Activated T-cell treated with anti-CD3 and anti-CD28 coated beads, Interleukin-2, amount 50 U/mL, for 24 hours (primary cell): ENCODE measurements at places on chromosomes 12 and 14.

DNA sequence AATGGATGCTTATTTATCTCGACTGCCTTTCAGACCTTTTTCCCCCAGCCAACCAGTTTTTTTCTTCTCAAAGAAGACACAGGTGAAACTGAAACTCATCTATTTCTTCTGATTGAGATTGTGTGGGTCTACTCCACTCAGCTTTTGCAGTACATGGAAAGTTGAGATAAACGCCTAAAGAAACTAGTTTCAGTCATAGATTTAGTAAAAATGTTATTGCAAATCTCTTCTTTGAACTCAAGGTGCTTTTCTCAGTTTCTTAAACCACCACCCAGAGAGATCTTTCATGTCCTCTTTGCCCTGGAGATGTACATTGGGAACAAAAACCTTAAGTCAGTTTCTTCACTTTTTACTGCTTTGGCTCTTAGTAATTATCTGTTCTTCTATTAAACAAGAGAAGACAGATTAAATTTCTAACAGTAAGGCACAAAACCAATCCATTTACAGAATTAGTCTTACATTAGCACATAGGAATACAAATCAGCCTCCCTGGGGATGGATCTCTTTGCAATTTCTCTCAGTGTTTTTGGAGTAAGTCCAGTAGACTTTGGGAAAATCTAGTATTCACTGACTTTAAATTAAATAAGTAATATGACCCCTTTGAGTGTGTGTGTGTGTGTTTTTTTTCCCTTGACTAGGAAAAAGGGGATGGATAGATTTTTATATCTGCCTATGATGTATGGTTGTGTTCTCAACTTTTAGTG, 11.6 kb downstream of the FBXW8 start:
- no peak for DNase-seq

DNA sequence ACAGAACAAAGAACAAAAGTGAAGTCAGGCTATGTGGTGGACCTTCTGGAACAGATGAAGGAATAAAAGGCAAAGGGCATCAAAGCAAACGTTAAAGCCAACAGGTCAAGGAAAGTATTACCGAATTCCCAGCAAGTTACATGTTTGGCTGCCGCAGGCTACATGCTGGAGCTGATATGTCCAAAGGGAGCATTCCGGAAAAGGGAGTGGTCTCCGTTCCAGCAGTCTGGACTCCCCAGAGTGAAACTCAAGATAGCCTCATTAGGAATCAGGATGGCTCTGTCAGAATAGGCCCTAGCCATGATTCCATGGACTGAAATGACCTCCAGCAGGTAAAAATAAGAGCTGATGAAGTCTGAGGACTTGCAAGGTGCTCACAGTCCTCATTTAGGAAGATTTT, 379.8 kb upstream of the PRICKLE1 start:
- no peak for DNase-seq

GRCh38 chr14:73661872-73662271, 17.1 kb downstream of the DNAL1 start:
- DNase-seq, result no peak

- DNase-seq, result no peak
Observed at GRCh38 chr12:41507286-41507685, 319.2 kb downstream of the PDZRN4 start.

DNA sequence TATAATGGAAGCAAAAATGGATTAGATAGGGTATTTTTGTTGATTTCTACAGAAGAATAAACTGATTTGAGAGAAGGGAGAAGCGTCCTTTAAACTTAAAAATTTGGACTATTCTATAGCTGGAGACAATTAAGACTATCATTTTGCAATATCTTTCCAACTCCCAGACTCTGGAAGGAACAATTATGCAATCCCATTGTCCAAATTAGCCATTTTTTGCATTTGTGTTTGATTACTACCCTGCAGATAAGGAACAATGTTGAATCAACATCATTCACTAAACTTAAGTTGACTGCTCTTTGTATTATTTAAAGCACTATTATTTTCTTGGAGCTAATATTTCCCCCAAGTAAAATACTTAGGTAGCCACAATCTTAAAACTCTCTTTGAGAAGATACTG, 34.8 kb upstream of the SELPLG start:
- no peak for DNase-seq

DNA sequence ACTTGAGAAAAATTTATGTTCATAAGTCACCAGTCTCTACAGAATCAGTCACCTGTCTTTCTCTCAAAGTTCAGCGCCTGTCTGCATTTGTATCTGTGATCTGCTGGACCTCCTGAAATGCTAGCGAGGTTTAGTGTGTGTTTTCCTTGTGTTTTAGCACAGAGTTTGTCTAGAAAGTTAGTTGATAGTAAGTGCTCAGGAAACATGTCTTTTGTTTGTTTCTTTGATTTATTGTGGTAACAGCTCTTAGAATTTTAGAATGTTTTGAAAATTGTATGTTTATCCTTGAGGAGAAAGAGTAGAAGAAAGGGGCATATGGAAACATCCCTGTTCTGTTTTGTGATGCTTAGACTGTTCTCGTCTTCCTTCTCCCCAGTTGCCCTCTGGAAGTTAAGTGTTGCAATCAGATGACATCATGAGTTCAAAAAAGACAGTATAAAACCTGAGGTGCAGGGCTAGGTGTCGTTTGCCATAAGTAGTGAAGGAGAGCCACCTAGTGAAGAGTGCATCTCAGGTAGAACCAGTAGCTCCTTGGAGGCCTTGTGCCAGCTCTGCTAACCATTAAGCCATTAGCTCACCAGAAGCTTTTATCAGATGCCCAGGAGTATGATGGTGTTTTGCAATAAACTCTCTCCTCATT, 44.8 kb downstream of the FBXW8 start:
- no peak for DNase-seq

DNA sequence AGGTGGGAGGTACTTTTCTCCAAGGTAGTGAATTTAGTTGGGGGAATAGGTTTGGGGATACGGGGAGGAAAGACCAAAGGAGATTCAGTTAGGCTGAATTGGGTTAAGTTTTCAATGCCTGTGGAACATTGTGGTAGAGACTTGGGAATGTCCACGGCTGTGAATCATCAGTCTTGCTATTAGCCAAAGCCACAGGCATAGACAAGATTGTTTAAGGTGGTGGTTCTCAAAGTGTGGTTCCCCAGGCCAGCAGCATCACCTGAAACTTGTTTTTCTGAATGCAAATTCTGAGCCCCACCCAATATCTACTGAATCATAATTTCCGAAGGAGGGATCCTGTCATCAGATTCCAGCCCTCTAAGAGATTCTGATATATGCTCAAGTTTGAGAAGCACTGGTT, 316.2 kb downstream of the EGLN3 start:
- no peak for DNase-seq

- no peak for DNase-seq
Observed at GRCh38 chr12:19792028-19792427, 352.7 kb downstream of the AEBP2 start.

DNA sequence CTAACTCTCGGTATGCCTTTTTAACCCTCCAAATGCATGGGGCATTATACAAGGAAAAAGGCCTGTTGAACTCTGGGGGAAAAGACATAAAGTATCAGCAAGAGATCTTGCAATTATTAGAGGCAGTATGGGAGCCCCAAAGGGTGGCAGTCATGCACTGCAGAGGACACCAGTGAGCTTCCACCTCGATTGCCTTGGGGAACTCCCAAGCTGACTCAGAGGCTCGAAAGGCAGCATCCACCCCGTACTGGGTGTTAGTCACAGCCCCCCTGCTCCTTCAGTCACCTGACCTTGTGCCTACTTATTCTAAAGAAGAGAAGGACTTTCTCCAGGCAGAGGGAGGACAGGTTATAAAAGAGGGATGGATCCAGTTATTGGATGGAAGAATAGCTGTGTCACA, 781.4 kb upstream of the TMEM132C start:
- DNase-seq, result no peak

DNA sequence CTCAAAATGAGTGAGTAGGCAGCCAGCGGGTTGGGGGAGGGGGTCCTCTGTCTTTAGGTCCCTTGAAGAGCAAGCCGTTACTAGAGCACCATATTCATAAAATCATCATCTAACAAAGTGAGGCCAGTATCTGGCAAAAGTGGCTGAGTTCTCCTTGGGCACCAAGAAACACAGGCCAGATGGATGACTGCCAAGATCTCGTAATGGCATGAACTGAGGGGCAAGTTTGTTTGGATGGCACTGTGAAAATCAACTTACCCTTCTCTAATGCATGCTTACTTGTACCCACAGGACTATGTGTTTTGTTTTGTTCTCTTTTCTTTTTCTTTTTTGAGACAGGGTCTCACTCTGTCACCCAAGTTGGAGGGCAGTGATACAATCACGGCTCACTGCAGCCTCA, 41.6 kb downstream of the GNPTAB start:
- no peak for DNase-seq

DNA sequence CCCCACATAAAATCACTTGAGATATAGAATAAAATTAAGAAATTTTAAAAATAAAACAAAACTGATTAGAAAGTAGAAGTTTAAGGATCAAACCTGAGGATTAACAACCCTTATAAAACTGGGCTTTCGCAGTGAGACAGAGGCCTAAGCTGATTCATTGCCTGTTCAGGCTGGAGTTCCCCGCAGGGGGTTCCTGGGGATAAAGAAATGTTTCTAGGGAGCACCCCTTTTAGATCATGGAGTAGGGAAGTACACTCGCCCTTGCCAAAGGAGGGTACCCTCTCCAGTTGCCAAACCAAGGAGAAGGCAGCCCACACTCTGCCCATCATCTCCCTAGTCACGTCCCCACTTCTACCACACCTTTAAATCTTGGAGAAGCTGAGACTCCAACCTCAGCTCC, 6.8 kb downstream of the GLIPR1 start:
- DNase-seq, result no peak

DNA sequence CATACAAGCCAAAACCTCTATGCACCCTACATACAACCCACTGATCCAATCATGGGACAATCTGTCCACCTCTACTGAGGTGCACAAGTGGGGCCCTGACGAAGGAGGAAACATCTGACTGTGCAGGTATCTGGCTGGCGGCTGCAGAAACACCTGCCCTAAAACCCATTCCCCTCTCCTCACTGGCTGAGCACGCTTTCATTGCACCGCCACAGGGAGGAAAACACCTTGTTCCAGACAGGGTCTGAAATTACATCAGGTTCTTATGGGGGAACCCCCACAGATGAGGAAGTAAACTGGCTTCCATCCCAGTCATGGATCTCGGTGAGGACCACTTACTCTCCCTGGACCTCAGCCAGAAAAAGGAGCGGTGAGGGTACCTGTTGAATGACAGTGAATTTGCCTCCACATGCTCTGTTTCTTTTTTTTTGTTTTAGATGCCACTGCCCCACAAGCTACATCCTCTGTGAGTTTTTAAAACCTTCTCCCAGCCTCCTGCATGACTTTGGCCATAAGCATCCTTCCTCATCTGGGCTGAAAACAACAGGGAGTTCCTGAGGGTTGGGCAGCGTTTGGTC, 23.8 kb upstream of the DGLUCY start:
- DNase-seq, result no peak

DNA sequence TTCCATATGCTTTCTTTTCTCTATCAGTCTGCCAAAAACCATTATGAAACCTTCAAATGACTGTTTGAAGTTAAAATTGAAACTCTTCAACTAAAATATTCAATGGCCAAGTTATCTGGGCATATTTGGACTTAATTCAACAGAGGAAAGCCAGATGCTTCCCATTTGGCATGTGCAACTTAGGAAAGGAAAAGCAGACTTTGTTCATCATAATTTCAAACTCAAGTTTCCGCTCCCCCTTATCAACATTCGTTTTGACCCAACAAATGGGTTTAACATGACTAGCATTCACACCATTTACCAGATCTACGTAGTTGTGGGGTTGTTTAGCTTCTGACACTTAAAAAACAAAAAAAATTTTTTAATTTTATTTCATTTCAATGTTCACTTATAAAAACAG, 75.7 kb downstream of the PLEKHG7 start:
- no peak for DNase-seq

- no peak for DNase-seq
Observed at GRCh38 chr14:41298328-41298690, 308.4 kb upstream of the LRFN5 start.

DNA sequence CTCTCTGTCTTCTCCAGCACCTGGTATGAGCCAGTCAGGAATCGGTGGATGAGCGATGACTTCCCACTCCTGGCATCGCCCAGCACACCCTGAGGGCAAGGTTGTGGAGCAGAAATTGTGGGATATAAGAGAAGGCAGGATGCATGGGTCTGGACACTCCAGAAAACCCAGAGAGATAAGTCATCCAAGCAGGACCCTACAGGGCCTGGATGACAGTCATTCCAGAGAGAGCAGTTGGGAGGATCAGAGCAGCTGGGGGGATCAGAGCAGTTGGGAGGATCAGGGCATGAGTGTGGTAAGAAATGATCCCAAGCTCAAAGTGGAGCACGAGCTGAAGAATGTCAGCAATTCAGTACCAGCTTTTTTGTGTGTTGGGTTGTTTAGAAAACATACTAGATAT, 4.0 kb downstream of the AGAP2 start:
- DNase-seq, result no peak

GRCh38 chr12:11477110-11477509, 81.7 kb upstream of the PRB2 start:
- DNase-seq, result no peak

- no peak for DNase-seq
Observed at GRCh38 chr12:38162708-38163441, 153.7 kb upstream of the ALG10B start.

GRCh38 chr12:17793854-17794253, 296.1 kb downstream of the RERGL start:
- DNase-seq, result no peak

GRCh38 chr14:75981426-75982265, at the start of gene TGFB3:
Gene TGFB3, minus strand, starts transcription at chr14:75981995. Its CDS starts 1,102 bp downstream, at chr14:75980893.
- DNase-seq, result peak; percentile 45

GRCh38 chr12:38711054-38711453, 194.3 kb downstream of the CPNE8 start:
- DNase-seq, result no peak

DNA sequence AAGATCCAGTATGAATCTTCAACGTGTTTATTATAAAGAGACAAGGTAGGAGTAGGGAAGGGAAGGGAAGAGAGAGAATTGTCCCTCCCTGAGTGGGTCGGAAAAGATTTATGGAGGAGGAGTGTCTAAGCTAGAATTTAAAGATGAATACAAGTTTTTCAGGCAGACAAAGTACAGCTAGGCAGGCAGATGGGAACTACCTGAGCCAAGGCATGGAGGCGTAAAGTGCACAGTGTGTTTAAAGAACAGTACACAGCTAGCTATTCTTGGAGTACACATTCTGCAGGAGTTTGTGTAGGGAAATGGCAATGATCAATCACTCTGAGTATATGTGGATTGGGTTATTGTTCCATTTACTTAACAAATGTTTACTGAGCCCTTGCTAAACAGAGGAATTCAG, 20.1 kb downstream of the PLEKHG7 start:
- no peak for DNase-seq

DNA sequence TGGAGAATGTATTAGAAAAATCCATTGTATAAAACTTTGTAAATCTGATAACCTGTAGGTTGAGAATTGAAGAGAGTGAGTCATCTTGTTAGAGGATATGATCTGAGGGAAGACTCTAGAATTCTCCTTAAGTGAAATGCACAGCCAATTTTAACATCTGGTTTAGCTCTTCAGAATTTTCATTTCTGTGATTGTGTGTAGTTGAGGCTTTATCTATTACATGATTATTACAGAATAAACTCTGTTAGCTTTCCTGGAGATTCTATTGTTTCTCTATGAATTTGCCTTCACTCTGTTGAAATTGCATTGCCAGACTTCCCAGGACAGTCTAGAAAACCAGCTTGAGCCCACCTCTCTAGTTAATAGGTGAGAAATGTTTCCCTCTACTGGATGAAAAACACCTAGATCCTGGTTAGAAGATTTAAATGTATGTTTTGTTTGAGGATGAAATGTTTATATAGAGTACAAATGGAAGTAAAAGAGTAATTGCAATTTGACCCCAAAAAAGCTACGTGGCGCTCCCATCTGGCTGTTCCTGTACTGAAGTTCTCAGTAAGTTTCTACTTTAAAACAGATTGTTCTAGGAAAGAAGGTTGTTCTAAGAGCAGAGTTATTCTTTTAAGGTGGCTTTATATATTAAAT, 2.9 kb downstream of the NUDT4 start:
- DNase-seq, result no peak
